Stimulated activated CD8-positive, alpha-beta memory T cell treated with anti-CD3 and anti-CD28 coated beads, Interleukin-15, amount 100 ng/mL, for 1 hour (primary cell): ENCODE measurements at places on chromosomes 7 and 10.

DNA sequence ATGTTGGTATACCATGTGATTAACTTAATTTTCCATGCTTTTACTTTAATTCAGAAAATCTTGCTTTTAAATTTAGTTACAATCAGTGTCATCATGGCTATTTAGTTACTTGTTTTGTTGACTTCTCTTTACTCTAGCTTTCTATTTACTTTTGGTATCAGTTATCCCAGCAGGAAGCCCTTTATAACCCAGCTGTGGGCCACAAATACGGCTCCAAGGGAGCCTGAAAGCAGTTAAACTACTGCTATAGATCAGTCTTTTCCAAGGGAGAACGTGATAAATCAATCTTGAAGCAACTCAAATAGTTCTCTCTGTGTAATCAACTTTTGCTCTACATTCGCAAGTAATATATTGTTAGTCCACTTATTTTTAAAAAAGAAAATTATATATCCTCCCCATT is 287.4 kb downstream of the CACNA2D1 start:
- DNase-seq: no peak

- DNase-seq: no peak
Measured at GRCh38 chr10:77715536-77715935, 77.9 kb upstream of the KCNMA1 start.

DNA sequence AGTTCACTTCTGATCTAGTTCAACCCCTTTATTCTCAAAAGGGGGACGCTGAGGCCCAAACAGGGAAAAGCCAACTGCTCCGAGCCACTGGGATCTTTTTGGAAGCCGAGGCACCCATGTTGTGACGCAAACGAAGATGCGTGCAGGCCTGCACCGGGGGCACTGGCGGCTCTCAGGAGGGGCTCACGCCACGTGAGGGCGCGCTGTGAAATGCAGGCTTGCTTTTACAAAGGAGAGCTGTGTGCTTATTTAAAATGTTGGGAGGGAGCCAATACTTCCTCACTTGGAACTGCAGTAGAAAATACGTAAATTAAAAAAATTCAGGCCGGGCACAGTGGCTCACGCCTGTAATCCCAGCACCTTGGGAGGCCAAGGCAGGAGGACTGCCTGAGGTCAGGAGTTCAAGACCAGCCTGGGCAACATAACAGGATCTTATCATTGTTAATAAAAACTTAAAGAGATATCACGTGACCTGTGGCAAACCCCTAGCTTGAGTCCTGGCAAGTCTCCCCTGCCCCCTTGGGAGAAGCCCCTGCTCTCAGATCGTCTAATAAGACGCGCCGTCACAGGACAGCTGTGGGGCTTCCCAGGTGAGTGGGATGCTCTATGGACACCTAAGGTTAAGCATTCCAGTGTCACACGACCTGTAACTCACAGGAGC is 16.3 kb downstream of the BRI3 start:
- no peak for DNase-seq

- DNase-seq: no peak
Measured at GRCh38 chr10:125684581-125684980, 1.6 kb upstream of the TEX36 start.

DNA sequence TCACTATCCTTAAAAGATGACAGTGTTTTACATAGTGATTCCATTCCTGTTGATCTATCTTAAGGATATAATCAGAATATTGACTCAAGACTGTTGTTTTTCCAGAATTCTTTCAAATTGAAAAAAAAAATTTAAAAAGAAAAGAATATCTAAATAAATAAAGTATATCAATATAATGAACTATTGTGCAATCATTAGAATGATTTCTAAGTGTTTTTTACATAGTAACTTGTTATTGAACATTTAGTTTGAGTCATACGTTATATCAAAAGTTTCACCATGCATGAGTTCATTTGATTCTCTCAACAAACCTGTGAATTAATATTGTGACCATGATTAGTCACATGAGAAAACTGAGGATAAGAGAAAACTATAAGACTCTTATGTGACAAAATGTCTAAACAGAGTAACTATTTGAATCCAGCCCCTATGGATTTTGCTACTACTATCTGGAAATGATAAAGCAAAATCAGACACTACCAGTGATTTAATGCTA is 46.1 kb downstream of the KLF6 start:
- no peak for DNase-seq

- no peak for DNase-seq
Measured at GRCh38 chr7:98214811-98215321, 3.6 kb downstream of the BHLHA15 start.
